NCI-H524 (cell line): ENCODE measurements at places on chromosomes 1 and 21.

DNA sequence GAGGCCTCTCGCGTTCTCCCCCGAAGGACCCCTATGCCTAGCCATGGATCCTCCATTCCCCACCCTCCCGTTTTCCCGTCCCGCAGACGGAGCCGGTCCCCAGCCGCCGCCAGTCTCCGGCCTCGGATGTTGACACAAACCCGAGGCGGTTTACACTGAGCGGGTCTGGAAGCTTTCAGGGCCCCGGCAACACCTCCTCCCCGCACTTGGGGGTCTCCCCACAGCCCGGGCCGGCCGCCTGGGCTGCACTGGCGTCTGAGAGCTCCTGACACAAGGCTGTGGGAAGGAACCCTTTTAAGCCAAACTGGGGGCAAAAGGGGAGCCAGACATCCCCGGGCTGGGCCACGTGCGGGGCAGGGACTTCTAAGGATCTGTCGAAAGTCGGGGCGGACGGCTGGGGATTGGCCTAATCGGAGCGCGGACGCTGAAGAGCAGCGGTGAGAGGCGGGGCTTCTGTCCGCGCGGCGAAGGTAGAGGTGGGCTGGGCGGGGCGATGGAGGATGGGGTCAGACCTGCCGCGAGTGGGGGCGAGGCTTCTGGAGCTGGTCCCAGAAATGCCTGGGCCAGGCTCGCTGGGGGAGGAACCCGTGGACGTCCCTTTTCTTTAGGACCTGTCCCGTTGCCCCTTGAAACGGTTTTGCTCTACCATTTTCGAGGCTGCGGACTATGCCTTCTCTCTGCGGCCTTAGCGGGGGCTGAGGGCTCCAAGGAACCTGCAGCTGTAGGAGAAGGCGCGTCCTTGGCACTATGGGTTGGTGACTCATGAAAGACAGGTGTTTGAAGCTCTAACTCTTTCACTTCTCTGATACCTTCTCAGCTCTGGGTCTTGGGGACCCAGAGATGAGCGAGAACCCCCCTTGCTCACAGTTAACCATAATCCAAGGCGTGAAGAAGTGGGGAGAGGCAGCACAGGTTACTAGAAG, 1.2 kb upstream of the HPCAL4 start:
- no peak for DNase-seq

DNA sequence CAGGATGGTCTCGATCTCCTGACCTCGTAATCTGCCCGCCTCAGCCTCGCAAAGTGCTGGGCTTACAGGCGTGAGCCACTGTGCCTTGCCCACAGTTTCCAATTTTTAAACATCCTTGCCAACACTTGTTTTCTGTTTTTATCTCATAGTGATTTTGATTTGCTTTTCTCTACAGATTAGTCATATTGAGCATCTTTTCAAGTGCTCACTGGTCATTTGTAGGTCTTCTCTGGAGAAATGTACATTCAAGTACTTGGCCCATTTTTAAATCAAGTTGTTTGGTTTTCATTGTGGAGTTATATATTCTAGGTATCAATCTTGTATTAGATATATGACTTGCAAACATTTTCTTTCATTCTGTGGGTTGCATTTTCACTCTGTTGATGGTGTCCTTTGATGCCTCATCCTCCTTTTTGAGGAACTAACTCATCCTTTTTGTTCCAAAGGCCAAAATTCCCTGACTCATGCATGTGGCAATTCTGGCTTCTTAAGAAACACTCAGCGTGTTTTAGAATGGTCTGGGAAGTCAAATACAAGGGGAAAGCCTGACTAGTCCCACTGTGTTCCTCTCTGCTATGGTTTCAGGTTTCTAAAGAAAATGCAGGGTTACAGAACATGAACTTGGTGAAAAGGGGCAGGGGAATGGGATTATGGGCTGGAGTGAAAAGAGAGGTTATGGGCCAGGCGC, 37.3 kb downstream of the PTAFR start:
- DNase-seq: no peak

DNA sequence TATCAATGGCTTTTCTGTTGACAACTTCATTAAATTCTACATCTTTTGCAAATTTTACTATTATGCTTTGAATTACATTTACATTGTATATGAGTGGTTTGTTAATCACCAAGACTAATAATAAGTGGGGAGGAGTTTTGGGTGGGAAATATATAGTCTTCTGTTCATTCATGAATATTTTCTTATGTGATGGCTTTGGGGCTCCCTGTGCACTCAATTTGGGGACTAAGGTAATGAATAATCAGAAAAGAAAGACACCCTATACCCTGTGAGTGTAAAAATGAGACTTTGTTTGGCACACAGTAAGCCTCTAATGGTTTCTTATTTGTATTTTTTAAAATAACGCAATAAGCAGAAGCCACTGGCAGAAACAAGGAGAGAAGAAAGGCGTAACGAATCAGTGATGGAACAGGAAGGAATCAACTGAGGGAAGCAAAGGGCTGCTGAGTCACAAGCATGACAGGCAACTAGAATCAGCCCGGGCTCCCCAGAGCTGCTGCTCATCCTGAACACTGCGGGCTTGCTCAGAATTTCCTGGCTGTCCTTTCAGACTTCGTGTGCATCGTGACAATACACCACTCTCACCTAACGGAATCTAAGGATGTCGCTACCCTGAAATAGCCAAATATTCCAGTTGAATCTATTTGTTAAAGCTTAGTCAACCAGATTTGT, 20.8 kb upstream of the RGS2 start:
- DNase-seq: no peak

DNA sequence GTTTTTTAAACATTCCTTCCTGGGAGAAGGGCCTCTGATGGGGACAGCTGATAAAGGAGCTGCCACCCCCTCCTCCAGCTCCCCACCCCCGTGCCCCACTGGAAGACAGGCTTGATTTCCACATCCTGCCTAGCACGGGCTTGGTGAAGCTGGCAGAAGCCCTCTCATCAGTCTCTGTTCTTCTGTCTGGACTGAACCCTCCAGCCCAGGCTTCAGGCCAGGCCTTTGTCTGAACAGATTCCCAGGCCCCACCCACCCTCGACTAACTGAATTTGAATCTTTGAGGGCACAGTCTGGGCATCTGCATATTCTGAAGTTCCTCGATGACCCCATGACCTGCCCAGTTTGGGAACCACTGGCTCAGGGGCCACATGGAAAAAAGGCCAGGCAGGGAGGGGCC, 75.3 kb downstream of the CD58 start:
- DNase-seq: no peak

GRCh38 chr1:22958556-22958955, 14.1 kb downstream of the LACTBL1 start:
- DNase-seq: no peak

GRCh38 chr1:223390618-223391017, 2.6 kb upstream of the CCDC185 start:
- no peak for DNase-seq

- peak; percentile 29 for DNase-seq
These were observed 147.2 kb downstream of the CHD1L start for GRCh38 chr1:147389532-147390184.

- no peak for DNase-seq
These were observed 65.1 kb downstream of the LHX9 start for GRCh38 chr1:197982256-197982655.

DNA sequence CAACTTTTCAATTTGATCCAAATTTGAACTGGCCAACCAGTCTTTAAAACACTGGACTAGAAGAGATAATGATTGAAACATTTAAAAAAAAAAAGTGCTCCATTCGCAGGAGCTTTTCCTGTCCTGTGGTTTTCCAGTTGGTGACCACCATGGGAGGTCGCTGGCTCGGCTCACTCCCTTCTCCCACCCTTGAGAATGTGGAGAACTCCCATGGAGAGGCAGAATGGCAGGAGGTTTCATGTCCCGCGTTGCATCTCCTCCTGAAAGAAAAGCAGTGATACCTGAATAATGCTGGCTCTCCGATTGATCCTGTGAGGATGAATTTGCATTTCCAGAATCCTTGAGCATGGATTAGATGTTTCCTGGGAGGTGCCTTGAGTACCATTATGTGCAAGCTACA, 16.5 kb upstream of the MPZL1 start:
- no peak for DNase-seq

- DNase-seq: no peak
These were observed 135.1 kb upstream of the MAGI3 start for GRCh38 chr1:113255038-113255719.

GRCh38 chr1:202376247-202376646, 27.7 kb downstream of the PPP1R12B start:
- no peak for DNase-seq

- no peak for DNase-seq
These were observed 143.3 kb upstream of the ST6GALNAC5 start for GRCh38 chr1:76723949-76724348.

- no peak for DNase-seq
These were observed 550 bp downstream of the ARHGEF16 start for GRCh38 chr1:3454811-3455618.

DNA sequence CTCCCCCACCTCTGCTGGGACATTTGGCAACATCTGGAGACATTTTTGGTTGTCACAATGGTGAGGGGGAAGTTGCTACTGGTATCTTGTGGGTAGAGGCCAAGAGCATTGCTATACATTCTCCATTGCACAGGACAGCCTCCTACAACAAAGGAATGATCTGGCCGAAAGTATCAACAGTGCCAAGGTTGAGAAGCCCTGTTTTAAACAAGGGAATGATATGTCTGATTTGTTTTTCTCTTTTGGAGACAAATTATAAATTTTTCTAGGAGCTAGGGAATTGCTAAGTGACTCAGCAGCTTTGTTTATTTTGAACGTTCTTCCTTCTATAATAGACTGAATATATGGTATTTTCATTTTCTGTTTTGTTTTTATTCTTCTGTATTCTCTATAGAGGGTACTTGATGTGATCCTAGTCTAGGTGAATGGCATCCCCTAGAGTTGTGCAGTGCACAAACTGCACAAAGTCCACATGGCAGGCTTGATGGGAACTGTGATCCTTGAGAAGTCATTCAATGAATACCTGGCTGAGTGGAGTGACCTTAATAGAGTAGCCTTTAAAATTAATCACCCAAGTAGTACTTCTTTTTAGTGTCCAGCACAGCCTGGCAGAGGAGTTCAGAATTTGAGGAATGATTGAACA, 288.6 kb upstream of the USP24 start:
- DNase-seq: no peak

GRCh38 chr1:47940779-47941178, 56.4 kb downstream of the TRABD2B start:
- DNase-seq: no peak

GRCh38 chr1:235047331-235047871, 81.2 kb downstream of the TOMM20 start:
- no peak for DNase-seq

GRCh38 chr1:178266619-178267066, 172.7 kb downstream of the RASAL2 start:
- no peak for DNase-seq

GRCh38 chr1:53511933-53512806, 53.0 kb downstream of the DMRTB1 start:
- no peak for DNase-seq
